ENCODE measurements at places on chromosomes 6 and 20. TPM values are rescaled to one million over a fixed set of nuclear protein-coding genes. Genes with fewer than 3 reads are reported as not detected.

Gene CALHM6
- 10.9 TPM for polyA plus RNA-seq

Gene FAM83B
- not detected for polyA plus RNA-seq

Gene SLC22A23
- polyA plus RNA-seq = 0.47 TPM

Gene IL17A
- polyA plus RNA-seq = not detected

Gene PSORS1C1
- not detected for polyA plus RNA-seq
